ENCODE measurements at places on chromosomes 3 and 15. TPM values are rescaled to one million over a fixed set of nuclear protein-coding genes. Genes with fewer than 3 reads are reported as not detected.

DNA sequence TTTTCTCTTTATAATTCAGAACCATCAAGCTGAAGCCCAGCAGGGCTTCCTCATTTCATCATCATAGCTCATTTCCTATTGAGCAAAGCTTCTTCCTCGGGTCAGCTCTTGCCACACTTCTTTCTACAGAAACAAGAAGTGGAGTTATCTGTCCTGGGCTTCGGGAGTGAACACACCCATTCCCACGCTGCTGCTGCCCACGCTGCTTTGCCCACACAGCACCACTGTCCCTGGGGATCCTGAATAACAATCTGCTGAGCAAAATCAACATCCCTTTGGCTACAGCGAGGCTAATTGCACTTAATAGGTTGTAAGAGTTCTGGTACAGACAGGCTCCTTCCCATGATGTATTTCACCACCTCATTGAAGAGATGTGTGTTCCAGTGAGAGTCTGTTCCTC, 23.7 kb downstream of the CEP19 start:
- DNase-seq, result no peak

Gene PLA2G4B
- 6.0 TPM for total RNA-seq

- DNase-seq, result no peak
Observed at GRCh38 chr3:126490619-126491018, 14.9 kb upstream of the ZXDC start.

- no peak for DNase-seq
Observed at GRCh38 chr3:56366641-56367162, 101.6 kb downstream of the ERC2 start.

GRCh38 chr3:69723389-69723788, 15.9 kb upstream of the MITF start:
- DNase-seq, result no peak

Data from activated CD4-positive, alpha-beta memory T cell treated with anti-CD3 and anti-CD28 coated beads for 36 hours (primary cell).